ENCODE measurements at places on chromosomes 7 and 10.

DNA sequence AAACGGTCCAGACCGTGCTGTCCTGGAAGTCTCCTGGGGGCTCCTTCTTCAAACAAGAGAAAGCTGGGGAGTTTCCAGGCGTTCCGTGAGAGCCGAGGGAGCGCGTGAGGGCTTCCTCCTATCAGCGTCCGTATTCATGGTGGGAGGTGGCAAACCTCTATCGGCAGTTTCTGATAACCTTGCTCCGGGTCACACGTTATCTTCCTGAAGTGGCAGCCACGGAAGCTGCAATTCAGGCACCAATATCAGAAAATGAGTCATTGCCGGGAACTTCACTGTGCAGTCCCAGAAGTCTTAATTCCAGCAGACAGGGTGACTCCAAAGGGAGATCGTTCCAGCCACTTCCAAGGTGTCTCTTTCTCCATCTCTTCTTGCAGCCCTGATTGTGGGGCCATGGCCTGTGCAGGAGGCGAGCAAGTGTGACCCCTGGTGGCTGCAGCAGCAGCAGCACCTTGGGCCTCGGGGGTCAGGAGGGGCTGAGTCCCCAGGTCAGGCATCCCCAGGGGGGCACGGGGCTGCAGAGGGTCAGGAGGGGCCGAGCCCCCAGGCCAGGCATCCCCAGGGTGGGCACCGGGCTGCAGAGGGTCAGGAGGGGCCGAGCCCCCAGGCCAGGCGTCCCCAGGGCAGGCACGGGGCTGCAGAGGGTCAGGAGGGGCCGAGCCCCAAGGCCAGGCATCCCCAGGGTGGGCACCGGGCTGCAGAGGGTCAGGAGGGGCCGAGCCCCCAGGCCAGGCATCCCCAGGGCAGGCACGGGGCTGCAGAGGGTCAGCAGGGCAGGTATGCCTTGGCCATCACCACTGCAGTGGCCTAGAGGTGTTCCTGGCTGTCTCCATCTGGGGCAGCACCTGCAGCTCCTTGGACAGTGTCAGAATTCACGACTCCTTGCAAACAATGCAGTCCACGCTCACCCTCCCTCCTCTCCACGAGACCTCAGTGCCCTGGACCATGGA is 538.7 kb downstream of the DNAJB6 start:
- no peak for DNase-seq

DNA sequence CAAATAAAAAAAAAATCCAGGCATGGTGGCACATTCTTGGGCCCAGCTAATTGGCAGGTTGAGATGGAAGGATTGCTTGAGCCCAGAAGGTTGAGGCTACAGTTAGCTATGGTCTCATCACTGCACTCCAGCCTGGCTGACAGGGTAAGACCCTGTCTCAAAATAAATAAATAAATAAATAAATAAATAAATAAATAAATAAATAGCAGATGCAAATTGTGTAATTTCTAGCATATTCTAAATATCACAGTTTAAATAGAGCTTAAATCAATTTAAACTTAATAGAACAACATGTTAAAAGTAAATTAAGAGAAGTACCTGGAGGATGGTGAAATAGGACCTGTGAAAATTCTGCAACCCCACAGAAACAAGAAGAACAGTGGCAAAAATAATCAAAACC is 290.5 kb downstream of the TFEC start:
- no peak for DNase-seq

DNA sequence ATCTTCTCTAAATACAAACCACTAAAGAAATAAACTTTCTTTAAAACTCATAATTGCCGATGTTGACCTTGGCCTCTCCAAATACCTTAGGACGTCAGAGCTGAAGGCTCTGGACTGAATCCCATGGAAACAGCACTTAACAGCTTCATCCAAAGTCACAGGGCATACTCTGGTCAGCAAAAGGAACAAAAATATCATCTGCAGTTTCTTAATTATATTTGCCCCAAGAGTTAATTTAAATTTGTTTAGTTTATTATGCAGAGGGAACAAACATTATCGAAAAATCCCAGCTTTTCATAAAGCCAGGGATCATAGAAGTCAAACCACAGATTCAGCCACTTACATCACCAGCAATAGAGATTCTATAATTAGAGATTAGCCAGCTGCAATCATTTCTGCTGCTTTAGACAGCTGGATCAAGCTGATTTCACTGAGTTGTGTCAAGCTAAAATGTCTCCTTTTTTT is 20.5 kb upstream of the FAM13C start:
- no peak for DNase-seq

GRCh38 chr10:84193846-84194423 is 402 bp upstream of the CDHR1 start:
- DNase-seq, result no peak

- no peak for DNase-seq
Measured at GRCh38 chr10:5376450-5376849, 11.7 kb downstream of the UCN3 start.

DNA sequence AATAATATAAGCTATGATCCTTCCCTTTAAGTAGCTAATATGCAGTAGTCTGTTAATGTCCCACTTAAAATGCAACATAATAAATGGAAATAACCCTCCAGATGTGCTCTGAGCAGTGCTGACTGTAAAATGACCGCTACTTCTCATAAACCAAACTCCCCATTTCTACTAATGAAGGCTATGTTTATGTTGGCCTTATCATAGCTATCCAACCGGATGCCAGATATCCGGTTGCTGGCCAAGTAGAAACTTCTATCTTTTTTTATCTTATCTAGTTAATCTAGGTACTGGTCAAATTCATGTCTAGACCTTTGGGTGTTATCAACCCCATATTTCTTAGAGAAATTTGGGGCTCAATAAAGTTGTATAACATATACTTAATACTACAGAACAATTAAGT is 56.6 kb downstream of the CHRM2 start:
- no peak for DNase-seq

DNA sequence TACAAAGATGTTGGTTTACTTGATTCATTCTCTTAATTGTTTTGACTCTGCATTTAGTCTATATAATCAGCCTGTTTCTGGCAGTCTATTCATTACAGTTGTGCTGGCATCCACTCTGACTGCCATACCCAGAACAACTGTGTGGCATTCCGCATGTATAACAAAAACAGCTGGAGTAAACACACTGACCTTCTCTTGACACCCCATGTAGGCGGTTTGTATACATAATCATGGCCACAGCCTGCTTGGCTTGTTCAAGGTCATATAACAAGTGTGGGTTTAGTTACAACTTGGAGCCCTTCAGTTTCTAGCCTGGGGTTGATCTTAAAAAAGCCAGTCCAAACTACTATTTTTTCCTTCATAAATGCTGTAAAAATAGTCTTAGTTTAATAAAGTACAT is 70.9 kb downstream of the MBL2 start:
- no peak for DNase-seq

DNA sequence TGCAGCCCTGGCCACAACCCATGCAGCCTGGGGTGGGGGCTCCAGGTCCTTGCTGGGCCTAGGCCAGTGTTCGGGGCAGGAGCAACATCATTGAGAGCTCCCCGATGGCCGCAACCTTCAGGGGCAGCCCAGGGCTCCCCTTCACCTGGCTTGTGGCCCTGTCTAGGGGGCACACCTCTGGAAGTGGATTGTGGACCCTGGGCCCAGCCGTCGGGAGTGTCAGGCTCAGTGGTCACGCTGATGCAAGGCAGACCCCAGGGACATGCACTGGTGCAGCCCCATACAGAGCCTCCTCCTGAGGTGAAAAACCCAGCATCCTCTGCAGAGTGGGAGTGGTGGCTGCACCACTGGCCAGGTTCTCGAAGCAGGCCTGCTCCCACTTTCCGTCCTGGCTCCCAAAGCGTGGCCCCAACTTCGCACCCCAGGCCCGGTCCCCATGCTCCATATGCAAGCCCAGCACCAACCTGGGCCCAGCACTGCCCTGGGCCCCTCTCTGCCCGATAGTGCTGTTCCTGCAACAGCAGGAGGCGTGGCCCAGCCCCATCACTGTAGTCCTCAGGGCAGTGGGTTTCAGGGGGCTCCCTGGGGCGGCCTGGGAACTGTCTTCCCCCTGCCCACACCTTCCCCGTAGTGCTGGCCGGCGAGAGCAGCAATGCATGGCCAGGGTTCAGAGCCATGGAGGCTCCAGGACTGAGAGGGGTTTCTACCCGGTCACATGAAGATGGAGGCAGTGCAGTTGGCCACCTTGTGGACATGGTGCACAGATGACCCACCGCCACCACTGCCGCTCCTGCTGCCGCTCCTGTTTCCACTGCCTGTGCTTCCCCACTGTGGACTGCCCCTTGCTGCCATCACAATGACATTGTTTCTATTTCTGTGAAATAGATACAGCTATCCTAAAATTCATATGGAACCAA is 303.9 kb upstream of the NRG3 start:
- DNase-seq, result no peak

DNA sequence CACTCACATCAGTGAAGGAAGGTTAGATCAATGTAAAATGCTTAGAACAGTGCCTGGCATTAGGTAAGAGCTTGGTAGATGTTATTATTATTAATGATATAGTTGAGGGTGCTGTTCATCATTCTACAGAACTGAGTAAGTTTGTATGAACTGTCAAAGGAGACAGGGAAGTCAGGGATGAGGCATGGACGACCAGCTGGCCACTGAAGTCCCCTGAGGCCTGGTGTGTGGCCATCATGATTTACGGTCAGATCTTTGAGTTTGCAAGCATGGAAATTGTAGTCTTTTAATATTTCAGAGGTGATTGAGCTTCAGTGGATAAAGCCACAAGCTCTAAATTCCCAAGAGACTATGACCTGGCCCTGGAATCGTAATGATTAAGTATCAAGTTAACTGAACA is 6.9 kb downstream of the ARMC3 start:
- DNase-seq, result no peak

GRCh38 chr10:15169555-15170401 is 1.3 kb upstream of the NMT2 start:
- DNase-seq, result no peak

DNA sequence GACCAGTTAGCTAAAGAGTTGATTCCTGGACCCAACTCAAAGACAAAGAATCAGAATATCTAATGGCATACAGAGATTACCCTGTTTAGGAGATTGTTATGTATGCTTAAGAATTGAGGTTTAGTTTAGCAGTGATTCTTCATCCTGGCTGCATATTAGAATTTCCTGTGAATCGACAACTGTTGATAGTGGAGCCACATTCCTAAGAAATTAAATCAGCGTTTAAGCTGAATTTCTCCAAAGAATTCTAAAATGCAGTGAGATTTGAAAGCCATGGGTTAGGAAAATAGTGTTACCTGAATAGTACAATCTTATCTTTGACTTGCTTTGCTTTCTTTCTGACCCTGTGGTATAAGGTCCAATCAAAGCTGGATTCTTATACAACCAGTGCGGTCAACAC is 16.4 kb upstream of the FERD3L start:
- DNase-seq, result no peak

DNA sequence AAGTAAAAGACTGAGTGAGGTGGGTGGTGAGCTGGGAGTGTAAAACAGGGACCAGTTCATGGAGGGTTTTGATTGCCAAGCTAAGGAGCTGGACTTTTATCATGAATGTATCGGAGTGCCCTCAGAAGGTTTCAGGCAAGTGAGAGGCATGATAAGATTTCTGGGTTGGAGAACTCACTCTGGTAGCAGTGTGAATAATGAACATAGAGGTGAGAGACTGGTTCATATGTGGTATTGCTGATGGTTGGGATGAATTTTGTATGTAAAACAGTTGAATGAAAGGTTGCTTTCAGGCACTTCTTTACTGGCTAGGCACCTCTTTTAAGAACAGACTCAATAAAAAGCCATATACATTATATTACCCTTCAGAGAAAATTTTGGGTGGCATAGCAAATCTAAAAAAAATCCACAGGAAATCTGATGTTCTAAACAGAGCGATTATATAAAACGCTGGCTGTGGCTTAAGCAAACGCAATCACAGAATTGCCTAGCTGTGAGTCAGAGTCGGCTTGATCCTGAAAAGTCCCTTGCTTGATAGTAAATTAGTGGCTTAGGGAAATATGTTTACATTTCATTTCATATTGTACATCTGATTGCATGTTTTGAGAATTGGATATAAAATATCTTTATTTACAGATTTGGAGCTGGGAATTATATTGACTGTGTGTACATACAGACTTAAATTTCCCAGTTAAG is 92.9 kb upstream of the HDAC9 start:
- DNase-seq, result no peak

DNA sequence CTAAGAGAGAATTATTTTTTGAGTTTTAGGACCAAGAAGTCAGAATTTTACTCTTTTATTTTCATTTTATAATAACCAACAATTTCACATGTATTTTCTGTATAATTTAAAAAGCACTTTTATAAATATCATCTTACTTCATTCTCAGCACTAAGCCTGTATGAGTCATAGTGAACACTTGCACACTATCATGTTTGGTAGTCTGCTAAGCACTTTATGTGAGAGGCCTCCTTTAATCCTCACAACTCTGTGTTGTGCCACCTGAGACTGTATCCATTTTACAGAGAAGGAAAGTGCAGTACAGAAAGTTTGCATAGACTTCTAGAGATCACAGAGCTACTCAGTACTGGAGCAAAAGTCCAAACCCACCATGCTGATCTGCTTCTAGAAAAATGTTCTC is 939.6 kb downstream of the NRG3 start:
- DNase-seq, result no peak

- no peak for DNase-seq
Measured at GRCh38 chr10:71743089-71743838, 23.7 kb upstream of the C10orf105 start.

DNA sequence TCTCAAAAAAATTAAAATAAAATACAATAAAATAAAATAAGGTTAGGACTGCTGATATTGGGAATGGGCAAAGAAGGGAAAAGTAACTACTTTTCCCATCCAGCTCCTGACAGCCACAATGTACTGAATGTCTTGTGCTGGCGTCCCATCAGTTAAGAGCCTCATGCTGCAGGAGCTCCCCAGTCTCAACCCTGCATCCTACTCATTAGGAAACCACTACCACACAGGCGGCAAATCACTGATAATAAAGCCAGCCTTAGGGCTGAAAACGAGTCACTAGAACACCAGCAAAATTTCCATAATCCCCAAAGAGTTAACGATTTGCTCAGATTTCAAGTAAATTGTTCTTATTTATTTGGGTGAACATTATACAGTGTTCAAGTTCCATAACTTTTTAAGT is 4.3 kb downstream of the YWHAG start:
- peak; percentile 30 for DNase-seq

- no peak for DNase-seq
Measured at GRCh38 chr10:122263971-122264370, 7.1 kb upstream of the BTBD16 start.

DNA sequence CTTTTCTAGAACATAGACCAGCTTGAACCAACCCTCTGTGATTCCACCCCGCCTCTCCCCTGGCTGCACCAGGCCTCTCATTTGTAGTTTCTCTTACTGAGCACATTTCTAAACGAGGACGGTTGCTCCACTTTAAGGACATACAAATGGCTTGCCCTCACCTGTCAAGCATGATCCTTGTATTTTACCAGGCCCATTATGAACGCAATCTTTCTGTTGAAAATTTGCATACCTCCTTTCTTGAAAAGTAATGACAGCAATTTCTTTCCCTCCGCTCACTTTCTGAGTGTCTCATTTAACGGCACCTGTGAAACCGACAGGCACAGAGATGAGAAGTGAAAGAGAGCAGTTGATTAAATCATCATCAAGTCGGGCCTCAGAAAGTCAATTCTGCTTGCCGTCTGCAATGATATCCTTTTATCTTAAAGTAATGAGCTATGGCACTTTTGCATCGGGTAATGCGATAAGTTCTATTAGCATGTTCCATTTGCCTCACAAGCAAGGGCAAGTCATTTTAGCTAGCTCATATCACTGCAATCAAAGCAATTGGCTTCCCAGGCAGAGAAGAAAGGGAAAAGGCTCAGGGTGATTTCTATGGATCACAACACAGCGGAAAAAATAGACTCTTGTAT is 705.6 kb upstream of the GALNT17 start:
- no peak for DNase-seq

Data from mesenteric fat pad (tissue), 1 donor.